CD8-positive, alpha-beta memory T cell (primary cell): ENCODE measurements at places on chromosomes 2 and 18. TPM values are rescaled to one million over a fixed set of nuclear protein-coding genes. Genes with fewer than 3 reads are reported as not detected.

REG3G gene
- total RNA-seq, result not detected

SLC16A14 gene
- 1.0 TPM for total RNA-seq

GPC1 gene
- total RNA-seq, result 2.4 TPM

SERPINB11 gene
- not detected for total RNA-seq

PFN4 gene
- total RNA-seq, result not detected

IL1RL1 gene
- total RNA-seq, result 0.35 TPM

PLCL1 gene
- 0.70 TPM for total RNA-seq

CNOT9 gene
- total RNA-seq, result 135 TPM

PSD4 gene
- total RNA-seq, result 192 TPM

MYOM1 gene
- total RNA-seq, result 0.84 TPM

ALKAL2 gene
- total RNA-seq, result not detected

IL37 gene
- total RNA-seq, result not detected

FEV gene
- not detected for total RNA-seq

GALR1 gene
- not detected for total RNA-seq

ANTXR1 gene
- 0.22 TPM for total RNA-seq

SULT1C4 gene
- not detected for total RNA-seq

COA5 gene
- 29.2 TPM for total RNA-seq

RAB1A gene
- 88.1 TPM for total RNA-seq

CHN1 gene
- total RNA-seq, result 18.4 TPM

SFTPB gene
- total RNA-seq, result not detected

ALPG gene
- not detected for total RNA-seq

COL4A4 gene
- not detected for total RNA-seq

RAMP1 gene
- total RNA-seq, result 0.63 TPM

SH3RF3 gene
- 0.31 TPM for total RNA-seq

DOK6 gene
- not detected for total RNA-seq

AKAIN1 gene
- total RNA-seq, result not detected

ZRANB3 gene
- total RNA-seq, result 9.1 TPM

SCTR gene
- total RNA-seq, result not detected

TLX2 gene
- 0.60 TPM for total RNA-seq

OSBPL6 gene
- 1.2 TPM for total RNA-seq

BIN1 gene
- 84.9 TPM for total RNA-seq

ABCG8 gene
- total RNA-seq, result not detected

GCG gene
- not detected for total RNA-seq

LTBP1 gene
- total RNA-seq, result not detected

PLGLB1 gene
- total RNA-seq, result 3.2 TPM

MC4R gene
- total RNA-seq, result not detected

STARD6 gene
- total RNA-seq, result not detected

NEMP2 gene
- total RNA-seq, result 17.5 TPM

RGPD3 gene
- 0.18 TPM for total RNA-seq

ANKAR gene
- total RNA-seq, result 3.2 TPM

TUBA3E gene
- total RNA-seq, result not detected
